ENCODE measurements at places on chromosomes 5 and 9.
A peak's percentile ranks its signal among the peaks of the same experiment; 100 is the strongest.

GRCh38 chr9:124964604-124965003 is 23.7 kb upstream of the GOLGA1 start:
- DNase-seq, result no peak

- DNase-seq, result no peak
These were observed 17.4 kb downstream of the LMNB1 start for GRCh38 chr5:126794157-126794828.

- no peak for DNase-seq
These were observed 28.8 kb upstream of the TRIM32 start for GRCh38 chr9:116658265-116658664.

DNA sequence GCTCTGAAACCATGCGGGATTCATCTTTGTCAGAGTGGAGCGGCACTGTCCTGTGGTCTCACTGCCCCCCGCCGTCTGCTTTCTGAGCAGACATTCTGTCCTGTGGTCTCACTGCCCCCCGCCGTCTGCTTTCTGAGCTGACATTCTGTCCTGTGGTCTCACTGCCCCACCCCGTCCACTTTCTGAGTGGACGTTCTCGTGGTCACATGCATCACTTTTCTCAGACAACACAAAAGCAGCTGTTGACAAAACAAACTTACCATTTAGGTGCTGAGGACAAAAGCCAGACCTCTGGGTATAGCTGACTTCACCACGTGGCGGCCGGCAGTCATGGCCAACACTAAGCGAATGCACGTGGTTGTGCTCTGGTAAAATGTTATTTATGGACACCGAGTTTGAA is 2.8 kb downstream of the LRRC14B start:
- DNase-seq, result no peak

GRCh38 chr5:142640316-142641005 is 45.4 kb downstream of the FGF1 start:
- no peak for DNase-seq

DNA sequence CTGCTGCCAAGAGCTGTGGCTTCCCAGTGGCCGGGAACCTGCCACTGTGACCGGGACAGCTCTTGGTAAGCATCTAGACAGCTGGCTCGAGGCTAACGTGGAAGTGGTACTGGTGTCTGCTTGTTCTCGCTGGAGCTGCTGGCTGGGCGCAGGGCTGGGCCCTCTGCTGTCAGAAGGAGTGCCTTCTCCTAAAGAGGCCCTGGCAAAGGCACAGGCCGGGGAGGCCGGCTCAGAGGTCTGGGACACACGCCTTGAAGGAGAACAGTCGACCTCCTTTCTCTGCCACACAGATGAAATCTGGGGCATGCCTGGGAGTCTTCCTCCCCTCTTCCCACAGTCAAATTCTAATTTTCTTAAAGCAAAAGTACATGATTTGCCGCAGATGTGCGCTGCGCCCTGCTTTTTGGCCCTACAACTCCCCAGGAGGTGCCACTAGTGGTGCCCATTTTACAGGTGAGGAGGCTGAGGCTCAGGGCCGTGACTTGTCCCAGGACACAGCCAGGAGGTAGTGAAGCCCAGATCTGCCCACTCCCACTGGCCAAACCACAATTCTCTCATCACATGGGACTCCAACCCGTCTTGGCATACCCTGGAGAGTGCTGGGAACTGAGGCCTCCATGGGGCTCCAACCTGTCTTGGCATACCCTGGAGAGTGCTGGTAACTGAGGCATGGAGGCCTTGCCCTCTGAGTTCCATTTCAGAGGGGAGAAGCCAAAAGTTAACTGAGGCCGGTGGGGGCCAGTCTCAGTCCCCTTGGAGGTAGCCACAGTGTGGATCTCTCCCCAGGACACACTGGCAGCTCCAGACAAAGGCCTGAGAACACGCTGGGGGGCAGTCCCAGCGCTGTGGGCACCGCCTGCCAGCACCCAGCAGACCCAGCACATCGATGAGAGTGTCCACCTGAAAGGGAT is 12.0 kb upstream of the RXRA start:
- DNase-seq, result no peak

GRCh38 chr5:74070766-74071165 is 444.8 kb downstream of the ARHGEF28 start:
- DNase-seq, result no peak

GRCh38 chr9:93650448-93650847 is 74.1 kb downstream of the PHF2 start:
- no peak for DNase-seq

GRCh38 chr9:4970970-4971641 is 14.0 kb upstream of the JAK2 start:
- no peak for DNase-seq

- no peak for DNase-seq
These were observed 42.5 kb downstream of the FNIP1 start for GRCh38 chr5:131754363-131754762.

- DNase-seq, result no peak
These were observed 31.5 kb upstream of the LVRN start for GRCh38 chr5:115930630-115931337.

DNA sequence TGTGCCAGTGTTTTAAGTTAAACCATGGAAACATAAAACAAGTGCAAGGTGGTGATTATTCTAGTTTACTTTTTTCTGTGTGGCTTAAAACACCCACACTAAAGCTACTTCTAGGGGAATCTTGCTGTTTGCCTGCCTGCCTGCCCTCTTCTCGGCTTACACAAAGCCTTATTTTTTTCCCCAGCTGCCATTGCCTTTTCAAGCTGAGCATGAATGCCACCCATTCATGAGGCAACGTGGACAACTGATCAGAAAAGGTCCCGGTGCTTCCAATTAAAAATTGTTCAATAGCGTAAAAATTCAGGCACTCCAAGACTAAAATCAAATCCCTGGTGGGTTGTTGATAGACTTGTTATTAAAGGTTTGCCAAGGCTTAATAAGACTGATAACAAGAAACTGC is 401.4 kb downstream of the TMEM161B start:
- DNase-seq, result no peak

- no peak for DNase-seq
These were observed 3.3 kb downstream of the PRELID1 start for GRCh38 chr5:177306674-177307543.

DNA sequence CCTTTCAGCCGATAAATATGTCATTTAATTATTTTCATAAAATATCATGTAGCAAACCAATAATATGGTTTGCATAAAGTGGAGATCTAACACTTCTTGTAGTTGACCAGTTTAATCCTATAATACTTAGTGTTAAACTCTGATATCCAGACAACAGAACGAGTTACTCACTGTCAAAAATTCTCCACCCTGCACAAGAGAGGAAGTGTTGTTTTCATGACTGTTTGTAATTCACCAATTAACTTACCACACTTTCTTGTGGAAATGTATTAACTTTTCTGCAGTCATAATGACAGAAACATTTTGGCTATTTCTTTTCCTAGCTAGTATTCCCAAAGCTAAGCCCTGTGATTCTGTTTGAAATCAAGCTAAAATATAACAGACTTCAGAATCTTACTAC is 555.3 kb upstream of the FTMT start:
- DNase-seq, result no peak

DNA sequence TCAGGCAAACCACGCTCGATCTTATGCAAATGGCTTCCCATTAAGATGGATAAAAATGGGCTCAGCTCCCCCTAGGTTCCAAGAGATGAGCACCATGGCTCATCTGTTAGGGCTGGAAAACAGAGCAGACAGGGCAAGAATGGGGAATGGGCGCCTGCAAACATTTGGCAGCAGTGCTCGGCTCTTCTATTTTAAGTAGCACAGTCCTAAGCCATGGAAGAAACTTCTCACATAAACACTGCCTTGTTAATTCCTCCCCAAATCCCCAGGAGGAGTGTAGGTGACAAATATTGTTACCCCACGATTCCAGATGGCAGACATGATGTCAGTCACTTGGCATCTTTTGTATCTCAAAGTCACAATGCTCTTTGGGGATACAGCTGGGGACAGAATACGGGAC is 221.8 kb downstream of the ICE1 start:
- DNase-seq, result no peak

DNA sequence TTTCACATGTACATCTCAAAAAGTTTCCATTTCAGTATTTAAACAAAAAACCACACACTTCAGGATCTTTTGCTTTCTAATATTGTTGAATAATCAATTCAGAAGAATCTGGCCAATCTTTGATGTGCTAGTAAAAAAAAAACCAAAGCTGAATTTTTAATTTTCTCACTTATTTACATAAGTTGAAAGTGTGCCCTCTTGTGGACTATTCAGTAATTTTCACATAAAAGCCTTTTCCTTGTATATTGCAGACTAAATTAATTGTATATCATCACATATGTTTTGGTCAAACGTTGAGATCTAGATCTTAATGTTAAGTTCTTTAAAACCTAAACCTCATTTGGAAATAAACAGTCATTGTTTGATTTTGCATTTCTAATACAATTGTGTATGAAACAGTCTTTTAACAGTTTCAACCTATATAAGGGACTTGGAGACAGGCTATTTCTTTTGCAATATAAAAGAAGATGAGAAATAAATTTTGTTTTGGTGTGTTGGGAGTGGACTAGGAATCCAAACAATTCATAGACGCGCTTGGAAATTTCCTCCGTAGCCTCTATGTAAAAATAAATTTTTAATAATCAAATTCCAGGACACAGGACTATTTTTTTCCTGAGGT is 68.1 kb downstream of the NIPBL start:
- DNase-seq, result no peak

GRCh38 chr5:40676613-40677343 is 2.9 kb upstream of the PTGER4 start:
- no peak for DNase-seq

GRCh38 chr9:98778251-98778650 is 18.1 kb downstream of the ANKS6 start:
- no peak for DNase-seq

DNA sequence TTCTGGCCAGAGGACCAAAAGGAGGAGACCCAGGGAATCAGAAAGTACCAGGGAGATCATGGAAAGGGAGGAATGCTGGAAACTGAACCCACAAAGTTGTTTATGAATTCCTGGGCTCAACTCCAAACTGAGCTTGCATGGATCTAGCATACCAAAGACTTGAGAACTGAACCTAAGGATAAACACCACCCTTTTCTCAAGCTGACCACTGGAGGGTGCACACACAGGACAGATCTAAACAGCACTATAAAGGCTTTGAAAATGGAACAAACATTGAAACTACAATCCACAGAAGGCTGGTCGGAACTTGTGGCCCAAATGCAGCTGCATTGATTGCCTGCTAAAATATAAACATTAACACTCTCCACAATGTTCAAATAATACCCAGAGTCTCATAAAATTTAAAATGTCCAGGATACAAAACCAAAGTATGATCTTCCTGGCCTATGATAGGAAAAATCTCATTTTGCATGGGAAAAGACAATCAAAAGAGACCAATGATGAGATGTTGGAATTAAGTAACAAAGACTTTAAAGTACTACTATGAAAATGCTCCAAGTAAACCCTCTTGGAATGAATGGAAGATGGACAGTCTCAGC is 15.6 kb upstream of the IRF1 start:
- peak; percentile 93 for DNase-seq

GRCh38 chr5:54009357-54009756 is 301.0 kb downstream of the ARL15 start:
- no peak for DNase-seq

- DNase-seq, result no peak
These were observed 159.9 kb downstream of the NTRK2 start for GRCh38 chr9:84829471-84829870.

DNA sequence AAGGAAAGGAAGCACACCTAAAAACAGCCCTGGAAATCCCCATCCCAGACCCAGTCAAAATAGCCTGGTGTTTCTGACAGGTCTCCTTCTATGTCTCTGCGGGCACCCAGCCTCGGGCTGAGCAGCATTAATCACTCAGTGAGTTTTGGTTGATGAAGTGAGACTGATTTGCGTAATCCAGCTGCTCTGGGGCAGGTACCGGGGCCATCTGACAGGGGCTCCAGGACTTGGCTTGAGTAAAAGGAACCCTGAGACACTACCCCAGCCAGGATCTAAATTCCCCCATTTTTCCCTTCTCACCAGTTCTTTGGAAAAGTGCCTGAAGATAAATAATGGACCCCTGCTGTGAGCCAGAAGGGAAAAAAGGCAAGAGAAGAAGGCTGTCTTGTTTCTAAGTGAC is 596 bp downstream of the SLC28A3 start:
- DNase-seq, result no peak

DNA sequence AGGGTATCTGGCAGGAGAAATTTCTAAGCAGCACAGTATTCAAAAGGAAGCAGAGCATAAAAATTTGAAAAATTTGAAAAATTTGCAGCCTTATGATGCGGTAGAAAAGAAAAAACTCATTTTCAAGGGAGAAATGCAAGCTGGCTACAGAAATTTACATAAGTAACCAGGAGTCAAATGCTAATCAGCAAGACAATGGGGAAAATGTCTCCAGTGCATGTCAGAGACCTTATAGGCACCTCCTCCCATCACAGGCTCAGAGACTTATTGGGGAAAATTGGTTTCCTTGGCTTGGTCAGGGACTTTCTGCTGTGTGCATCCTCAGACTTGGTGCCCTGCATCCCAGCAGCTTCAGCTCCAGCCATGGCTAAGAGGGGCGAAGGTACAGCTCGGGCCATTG is 35.8 kb downstream of the IZUMO3 start:
- DNase-seq, result no peak

DNA sequence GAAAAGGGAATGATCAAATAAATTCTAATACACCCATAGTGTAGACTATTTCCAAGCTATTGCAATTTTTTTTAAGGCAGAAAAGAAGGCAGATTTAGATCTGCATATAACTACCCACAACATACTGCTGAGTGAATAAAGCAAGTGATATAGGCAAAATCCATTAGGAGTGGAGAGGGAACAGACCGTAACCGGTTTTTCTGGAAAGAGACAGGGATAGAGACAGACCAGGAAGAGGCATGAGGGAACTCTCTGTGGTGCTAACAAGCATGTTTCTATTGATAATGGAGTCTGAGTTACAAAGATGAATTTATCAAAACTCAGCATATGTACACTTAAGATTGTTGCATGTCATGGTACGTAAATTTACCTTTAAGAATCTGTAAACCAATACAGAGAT is 14.5 kb downstream of the ZDHHC21 start:
- DNase-seq, result no peak

DNA sequence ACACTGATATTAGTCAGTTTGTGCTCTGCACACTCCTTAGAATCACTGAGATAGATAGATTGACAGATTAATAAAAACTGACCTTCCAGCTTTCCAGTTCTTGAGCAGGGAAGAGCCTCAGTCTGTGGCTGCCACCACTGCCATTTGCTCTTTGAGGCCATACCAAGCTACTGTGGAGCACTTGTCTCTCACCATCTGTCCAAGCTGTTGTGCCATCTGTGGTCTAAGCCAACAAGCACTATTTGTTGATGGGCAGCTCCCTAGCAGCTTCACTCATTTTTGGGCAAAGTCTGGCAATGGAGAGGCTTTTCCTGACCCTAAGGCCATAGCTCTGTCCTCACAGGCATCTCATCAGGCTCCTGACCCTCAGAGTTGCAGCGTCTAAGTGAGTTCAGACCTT is 30.4 kb downstream of the HTR1A start:
- no peak for DNase-seq

- DNase-seq, result no peak
These were observed 9.9 kb downstream of the HSPA9 start for GRCh38 chr5:138565100-138565821.

Data from AG04449 (cell line).